ENCODE measurements at places on chromosomes 12 and 14.

DNA sequence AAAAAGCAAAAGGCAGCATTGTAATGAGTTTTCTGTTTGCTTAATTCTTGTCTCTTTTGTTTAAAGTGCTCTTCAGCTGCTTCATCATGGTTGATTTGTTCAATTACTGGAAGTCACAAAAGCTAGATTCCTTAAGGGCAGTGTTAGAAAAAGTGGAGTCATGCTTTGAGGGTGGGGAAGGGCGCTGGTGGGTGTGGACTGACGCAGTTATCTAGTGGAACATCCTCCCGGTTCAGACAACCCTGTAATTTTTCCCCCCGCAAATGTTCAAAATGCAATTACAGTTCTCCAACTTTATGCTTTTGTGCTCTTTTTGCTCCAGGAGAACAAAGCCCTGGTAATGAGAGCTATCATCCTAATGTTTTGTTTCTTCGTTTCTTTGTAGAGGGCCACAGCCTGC lies 2.1 kb downstream of the AKAP6 start:
- no peak for DNase-seq

- peak; percentile 77 for DNase-seq
Observed at GRCh38 chr14:24279301-24280186, 8.1 kb upstream of the RABGGTA start.

- DNase-seq: no peak
Observed at GRCh38 chr14:101573289-101573688, 12.0 kb downstream of the DIO3 start.

- DNase-seq: peak; percentile 92
Observed at GRCh38 chr12:9797722-9798619, 29.3 kb upstream of the KLRF1 start.

- DNase-seq: no peak
Observed at GRCh38 chr14:36313898-36314297, 6.5 kb downstream of the MBIP start.

- peak; percentile 74 for DNase-seq
Observed at GRCh38 chr12:724194-724855, 28.1 kb upstream of the WNK1 start.

- DNase-seq: no peak
Observed at GRCh38 chr14:66401449-66402095, 84.6 kb upstream of the CCDC196 start.

GRCh38 chr14:96088074-96088473 lies 48.9 kb downstream of the C14orf132 start:
- no peak for DNase-seq

- DNase-seq: no peak
Observed at GRCh38 chr14:47917344-47917954, 242.0 kb upstream of the MDGA2 start.

- no peak for DNase-seq
Observed at GRCh38 chr12:46908936-46909635, 83.3 kb upstream of the SLC38A4 start.

DNA sequence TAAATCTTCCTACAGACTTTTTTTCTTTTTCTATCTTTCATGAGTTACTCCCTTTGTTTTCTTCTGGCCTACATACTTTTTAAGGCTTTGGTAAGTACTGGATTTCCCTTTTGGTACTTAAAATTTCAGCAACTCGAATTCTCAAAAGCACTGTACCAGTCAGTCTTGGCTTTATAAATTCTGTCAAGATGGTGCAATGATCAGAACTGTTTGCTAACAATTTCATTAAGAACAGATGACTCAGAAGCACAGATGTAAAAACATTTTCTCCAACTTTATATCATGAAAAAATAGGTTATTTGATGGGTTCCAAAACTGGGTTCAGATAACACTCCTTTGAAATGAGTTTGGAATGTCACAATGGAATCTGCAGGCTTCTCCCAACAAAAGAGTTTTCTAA lies 1961.8 kb upstream of the FLRT2 start:
- no peak for DNase-seq

- no peak for DNase-seq
Observed at GRCh38 chr12:59388694-59389093, 207.1 kb upstream of the SLC16A7 start.

GRCh38 chr14:24378981-24379906 lies 11.3 kb downstream of the NFATC4 start:
- DNase-seq: no peak

- DNase-seq: no peak
Observed at GRCh38 chr14:93034671-93034994, 81.1 kb downstream of the ITPK1 start.

All from activated CD4-positive, alpha-beta T cell treated with anti-CD3 and anti-CD28 coated beads, Interleukin-2, amount 10 ng/mL, durations not matched to agents 24 days and 14 days (primary cell).